Metanephros (tissue), 2 donors: ENCODE measurements at places on chromosomes 7 and 10. TPM values are rescaled to one million over a fixed set of nuclear protein-coding genes. Genes with fewer than 3 reads are reported as not detected.

GPNMB gene
- total RNA-seq, result 31.2 TPM

PTPRE gene
- total RNA-seq, result 17.3 TPM

ZNF777 gene
- total RNA-seq, result 9.8 TPM

GPR26 gene
- not detected for total RNA-seq

UPK3BL1 gene
- 41.7 TPM for total RNA-seq

ATXN7L1 gene
- 14.7 TPM for total RNA-seq

NODAL gene
- not detected for total RNA-seq

GARS1 gene
- 67.3 TPM for total RNA-seq

EPO gene
- not detected for total RNA-seq

CAV2 gene
- 36.4 TPM for total RNA-seq

PTN gene
- 73.8 TPM for total RNA-seq

RPEL1 gene
- total RNA-seq, result not detected

KCNIP2 gene
- total RNA-seq, result 5.1 TPM

SAMD9L gene
- 6.0 TPM for total RNA-seq

GALNT17 gene
- total RNA-seq, result 10.8 TPM

CALML5 gene
- total RNA-seq, result not detected

NEUROD6 gene
- total RNA-seq, result not detected

IQUB gene
- 9.8 TPM for total RNA-seq

UNC5B gene
- total RNA-seq, result 44.9 TPM

GIMAP5 gene
- 17.0 TPM for total RNA-seq

SLC26A5 gene
- not detected for total RNA-seq

CPA4 gene
- 0.41 TPM for total RNA-seq

HOGA1 gene
- 26.2 TPM for total RNA-seq

GPR37 gene
- 3.2 TPM for total RNA-seq

H2AZ2 gene
- total RNA-seq, result 228 TPM

BAIAP2L1 gene
- total RNA-seq, result 4.4 TPM

AGR3 gene
- 1.1 TPM for total RNA-seq

PNLIPRP3 gene
- not detected for total RNA-seq

PCDH15 gene
- 6.8 TPM for total RNA-seq

GIMAP6 gene
- 18.9 TPM for total RNA-seq

CPA2 gene
- 0.18 TPM for total RNA-seq

ANKMY2 gene
- total RNA-seq, result 25.2 TPM

GNGT1 gene
- not detected for total RNA-seq
